ENCODE measurements at places on chromosomes 11 and 22.

- peak; percentile 60 for DNase-seq
Observed at GRCh38 chr22:28883917-28884746, 760 bp downstream of the ZNRF3 start.

- DNase-seq = no peak
Observed at GRCh38 chr11:62421996-62422395, 3.2 kb downstream of the SCGB1A1 start.

- DNase-seq = peak; percentile 25
Observed at GRCh38 chr22:24153353-24153752, 27.9 kb upstream of the SUSD2 start.

DNA sequence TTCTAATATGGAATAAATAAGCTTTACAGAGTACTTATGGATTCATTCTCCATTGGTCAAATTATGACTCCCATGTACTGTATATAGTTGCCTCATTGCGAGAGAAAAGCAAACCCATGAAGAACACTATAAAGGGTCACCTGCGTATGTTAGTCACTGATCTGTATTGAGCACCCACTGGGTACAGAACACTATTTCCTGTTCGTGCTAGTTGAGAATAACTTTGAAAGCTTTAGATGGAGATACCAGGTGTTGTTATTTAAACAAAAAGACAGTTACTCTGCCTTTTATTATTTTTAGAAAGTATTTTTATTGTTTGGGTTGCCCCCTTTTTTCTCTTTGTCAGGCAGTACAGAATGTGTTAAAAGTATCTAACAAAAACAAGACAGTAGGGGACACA, 79.9 kb downstream of the DEUP1 start:
- DNase-seq = no peak

- no peak for DNase-seq
Observed at GRCh38 chr22:39613549-39613921, 43.0 kb downstream of the CACNA1I start.

- no peak for DNase-seq
Observed at GRCh38 chr11:17604201-17604914, 57.3 kb downstream of the OTOG start.

- DNase-seq = no peak
Observed at GRCh38 chr11:34284156-34284555, 73.7 kb downstream of the ABTB2 start.

DNA sequence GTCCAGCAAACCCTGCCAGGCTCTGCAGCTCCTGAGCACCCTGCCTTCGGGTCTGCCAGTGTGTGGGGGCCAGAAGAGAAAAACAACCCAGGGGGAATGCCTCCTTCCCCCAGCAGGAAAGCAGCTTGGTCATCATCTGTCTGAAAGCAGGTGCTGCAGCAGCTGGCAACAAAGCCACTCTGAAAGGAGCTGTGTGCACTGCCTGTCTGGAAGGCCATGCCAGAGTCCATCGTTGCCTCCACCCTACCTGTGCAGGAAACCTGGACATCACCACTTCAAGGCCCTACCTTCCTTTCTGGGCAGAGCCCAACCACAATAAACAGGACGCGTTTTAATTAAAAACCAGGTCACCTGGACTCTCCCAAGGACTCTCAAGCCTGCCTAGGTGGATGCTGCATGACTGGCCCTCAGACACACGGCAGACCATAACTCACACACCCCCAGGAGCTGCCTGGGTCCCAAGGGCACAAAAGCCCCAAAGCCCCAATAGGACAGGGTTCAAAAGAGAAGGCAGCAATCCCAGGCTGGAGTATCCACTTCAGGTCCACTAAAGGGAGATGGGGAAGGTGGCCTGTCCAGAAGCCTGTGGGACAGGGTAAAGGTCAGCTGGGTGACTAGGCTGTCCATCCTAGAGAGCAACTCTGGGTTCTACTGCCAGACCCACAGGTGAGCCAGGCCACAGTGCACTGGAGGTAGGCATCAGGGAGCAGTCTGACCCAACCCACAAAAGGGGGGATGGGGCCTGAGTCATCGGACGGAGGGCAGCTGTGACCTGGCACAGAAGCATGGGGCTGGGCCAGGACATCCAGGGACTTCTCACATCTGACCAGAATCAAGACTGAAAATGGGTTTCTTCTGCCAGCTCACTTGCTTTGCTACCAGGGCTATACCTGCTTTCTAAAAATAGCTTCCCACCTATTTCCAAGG, 6.1 kb downstream of the GNB1L start:
- DNase-seq = peak; percentile 47

GRCh38 chr11:23590596-23591308, 730.5 kb upstream of the CCDC179 start:
- DNase-seq = no peak

DNA sequence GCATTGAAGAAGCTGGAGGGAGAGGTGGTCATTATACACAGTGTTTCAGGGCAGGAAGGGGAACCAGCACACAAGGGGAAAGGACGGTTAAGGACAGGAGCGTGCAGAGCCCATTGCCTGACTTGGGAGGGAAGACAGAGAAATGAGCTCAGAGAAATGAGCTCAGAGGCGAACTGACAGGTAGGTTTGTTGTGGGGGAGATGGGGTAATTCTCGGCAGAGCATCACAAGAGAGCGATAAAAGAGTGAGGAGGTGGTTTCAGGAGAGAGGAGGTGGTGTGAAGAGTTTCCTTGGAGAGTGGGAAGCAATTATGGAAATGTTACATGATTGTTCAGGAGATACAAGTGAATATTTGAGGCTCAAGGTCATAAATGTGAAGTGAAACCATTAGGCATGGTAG, 61.0 kb downstream of the MRGPRX1 start:
- no peak for DNase-seq

All from dermis blood vessel endothelial cell (primary cell).